Amniotic stem cell (primary cell): ENCODE measurements at places on chromosomes 5 and 9.

DNA sequence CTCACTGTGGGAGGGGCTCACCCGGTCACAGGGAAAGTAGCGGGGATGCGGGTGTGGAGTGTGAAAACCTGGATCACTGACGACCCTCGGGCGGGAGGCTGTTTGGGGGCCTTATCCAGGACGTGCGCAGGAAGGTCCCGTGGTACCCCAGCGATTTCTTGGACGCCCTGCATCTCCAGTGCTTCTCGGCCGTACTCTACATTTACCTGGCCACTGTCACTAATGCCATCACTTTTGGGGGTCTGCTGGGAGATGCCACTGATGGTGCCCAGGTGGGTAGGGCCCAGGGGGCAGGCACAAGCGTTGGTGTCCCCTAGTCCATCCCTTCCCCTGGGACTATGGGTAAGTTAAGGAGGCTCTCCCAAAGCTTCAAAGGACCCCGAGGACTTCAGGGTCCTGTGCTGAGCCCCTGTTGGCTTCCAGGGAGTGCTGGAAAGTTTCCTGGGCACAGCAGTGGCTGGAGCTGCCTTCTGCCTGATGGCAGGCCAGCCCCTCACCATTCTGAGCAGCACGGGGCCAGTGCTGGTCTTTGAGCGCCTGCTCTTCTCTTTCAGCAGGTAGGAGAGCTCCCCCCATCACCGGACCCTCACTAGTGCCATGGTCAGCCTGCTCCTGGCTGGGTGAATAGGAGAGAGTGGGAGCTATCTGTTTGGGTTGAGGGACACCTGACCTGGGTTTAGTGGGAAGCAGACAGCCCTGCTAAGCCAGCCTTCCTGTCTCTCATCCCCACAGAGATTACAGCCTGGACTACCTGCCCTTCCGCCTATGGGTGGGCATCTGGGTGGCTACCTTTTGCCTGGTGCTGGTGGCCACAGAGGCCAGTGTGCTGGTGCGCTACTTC lies 3.9 kb downstream of the SLC4A9 start:
- no peak for DNase-seq

- DNase-seq = no peak
Observed at GRCh38 chr9:76906647-76906975, 697 bp upstream of the PRUNE2 start.

DNA sequence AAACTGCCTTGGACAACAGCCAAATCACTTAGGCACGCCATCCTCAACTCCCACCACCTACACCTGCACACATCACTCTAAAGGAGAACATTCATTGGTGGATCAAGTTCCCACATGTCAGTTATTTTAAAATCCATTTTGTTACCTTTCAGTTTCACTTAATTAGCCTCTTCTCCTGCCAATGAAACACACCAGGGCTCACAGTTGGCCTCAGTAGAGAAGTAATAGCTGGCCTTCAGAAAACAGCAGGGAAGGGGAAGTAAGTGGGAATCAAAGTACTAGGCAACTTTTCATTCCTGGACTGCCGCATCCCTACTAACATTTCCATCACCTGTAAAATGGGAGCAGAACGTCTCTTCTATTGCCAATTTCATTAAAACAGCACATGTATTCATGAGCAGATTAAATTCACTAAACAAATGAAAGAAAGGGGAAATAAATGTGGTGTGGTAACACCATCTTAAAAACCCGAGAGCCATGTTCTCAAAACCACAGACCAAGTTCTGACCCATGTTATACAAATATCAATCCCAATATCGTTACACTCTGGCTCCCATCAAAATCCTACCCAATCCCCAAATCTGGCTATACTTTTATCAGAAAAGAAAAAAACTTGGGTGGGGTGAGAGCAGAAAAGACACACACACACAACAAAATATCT lies 1.7 kb downstream of the SIL1 start:
- DNase-seq = no peak

DNA sequence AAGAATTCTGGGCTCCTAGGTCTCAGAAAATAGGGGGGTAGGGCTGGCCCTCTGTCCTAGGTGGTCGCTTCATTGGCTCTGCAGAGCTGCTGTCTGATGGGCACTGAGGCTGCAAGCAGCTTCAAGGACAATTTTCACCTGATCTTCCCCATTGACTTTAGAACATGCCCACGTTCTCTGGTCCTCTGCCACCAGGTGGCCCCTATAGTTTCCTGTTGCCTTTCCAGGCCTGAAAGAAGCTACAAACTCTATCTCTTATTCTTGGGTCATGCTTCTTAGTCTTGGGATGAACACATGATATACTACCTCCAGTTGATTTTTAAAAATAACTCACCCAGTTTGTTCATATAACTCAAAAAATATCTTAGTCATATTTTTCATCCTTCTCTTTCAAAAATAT lies 26.3 kb downstream of the SPZ1 start:
- DNase-seq = no peak

DNA sequence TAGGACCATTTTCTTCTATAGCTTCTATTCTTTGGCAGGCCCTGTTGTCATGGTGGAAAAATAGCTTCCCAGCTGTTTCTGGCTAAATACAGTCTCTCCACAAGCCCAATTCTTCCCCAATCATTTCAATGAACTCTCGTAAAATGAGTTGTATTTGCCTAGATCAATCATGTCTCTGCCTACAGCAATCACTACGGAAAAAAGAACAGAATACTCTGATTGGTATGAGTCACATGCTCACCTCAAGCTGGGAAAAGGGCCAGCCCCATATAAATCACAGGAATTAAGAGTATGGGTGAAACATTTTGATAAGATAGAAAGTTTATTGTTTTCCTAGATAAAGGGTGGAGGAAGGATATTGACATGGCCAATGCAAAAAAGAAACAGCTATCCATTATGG lies 711.4 kb downstream of the EFNA5 start:
- no peak for DNase-seq

GRCh38 chr9:133726401-133727276 lies 11.5 kb downstream of the SARDH start:
- DNase-seq = peak; percentile 14
